ENCODE measurements at places on chromosomes 3 and 15. TPM values are rescaled to one million over a fixed set of nuclear protein-coding genes. Genes with fewer than 3 reads are reported as not detected.

DNA sequence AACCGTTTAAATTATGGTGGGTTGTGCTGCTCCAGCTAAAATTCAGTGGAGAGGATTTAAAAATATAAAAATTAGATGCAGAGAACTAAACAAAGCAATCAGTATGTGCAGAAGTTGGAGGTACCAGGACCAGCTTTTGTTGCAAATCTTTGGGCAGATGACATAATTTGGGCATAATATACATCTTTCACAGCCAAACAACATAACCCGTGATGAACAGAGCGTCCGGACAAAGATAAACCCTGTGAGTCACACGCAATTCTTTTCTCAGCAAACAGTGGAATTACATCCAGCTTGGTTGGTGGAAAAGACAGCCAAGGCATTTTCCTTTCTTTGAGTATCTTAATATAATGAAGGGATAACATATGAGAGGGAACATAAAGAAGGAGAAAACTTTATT is 419.4 kb upstream of the ADAMTS9 start:
- DNase-seq = no peak

GRCh38 chr3:13884851-13885703 is 5.2 kb upstream of the WNT7A start:
- DNase-seq = no peak

- DNase-seq = no peak
These were observed 17.8 kb downstream of the GCSAM start for GRCh38 chr3:112115161-112115739.

- DNase-seq = no peak
These were observed 708 bp downstream of the ESYT3 start for GRCh38 chr3:138434875-138435772.

DNA sequence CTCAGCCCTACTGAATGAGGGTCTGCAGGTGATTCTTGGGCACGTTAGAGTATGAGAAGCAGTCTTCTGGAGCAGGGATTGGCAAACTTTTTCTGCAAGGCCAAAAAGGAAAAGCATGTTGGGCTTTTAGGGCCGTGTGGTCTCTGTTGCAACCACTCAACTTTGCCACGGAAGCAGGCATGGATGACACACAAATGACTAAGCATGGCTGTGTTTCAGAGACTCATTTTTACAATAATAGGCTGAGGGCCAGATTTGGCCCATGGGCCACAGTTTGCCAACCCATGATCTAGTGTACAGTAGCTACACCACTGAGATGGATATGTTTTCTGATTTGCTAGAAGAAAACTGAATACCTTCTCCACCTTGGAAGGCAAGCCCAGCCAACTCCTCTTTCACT is 66.1 kb upstream of the PRICKLE2 start:
- no peak for DNase-seq

GRCh38 chr3:105347625-105348302 is 18.9 kb upstream of the ALCAM start:
- DNase-seq = no peak

DNA sequence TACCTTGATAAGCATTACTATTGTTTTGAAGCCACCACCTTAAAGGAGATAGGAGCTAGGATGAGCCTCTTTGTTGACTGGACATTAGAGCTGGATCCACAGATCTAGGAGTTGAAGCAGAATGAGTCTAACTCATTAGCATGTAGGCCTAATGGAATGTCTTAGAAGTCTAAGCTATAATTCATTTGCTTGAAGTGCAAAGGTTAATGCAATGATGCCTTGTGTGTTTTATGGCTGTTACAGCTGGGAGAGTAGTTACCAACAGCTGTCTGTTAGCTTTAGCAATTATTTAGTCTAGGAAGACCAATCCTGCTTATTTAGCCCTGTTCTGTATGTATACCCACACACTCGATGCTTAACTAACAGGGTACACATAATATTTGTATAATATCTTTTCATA is 419.3 kb downstream of the TUSC7 start:
- DNase-seq = no peak

- DNase-seq = peak; percentile 78
These were observed 90.7 kb downstream of the C3orf70 start for GRCh38 chr3:185062191-185062590.

- no peak for DNase-seq
These were observed 42.8 kb downstream of the ALDH1L1 start for GRCh38 chr3:126137490-126138130.

DNA sequence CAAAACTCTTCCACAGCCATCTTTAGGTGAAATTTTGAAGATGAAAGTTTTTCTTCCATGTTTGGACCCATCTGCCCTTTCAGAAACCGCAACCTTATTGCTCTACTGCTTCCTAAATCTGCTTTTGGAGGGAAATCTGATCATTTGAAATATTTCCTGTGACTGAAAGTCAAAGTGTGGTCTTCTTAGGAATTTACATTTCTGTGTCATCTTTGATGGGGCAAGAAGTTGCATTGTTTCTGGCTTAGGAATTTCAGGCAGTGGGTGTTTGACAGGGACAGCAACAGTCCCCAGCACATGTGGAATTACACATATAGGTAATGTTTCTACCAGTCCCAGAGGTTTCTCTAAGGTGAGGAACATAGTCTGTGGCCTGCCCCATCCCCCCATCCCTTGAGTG is 5.3 kb upstream of the TYRO3 start:
- DNase-seq = no peak

DNA sequence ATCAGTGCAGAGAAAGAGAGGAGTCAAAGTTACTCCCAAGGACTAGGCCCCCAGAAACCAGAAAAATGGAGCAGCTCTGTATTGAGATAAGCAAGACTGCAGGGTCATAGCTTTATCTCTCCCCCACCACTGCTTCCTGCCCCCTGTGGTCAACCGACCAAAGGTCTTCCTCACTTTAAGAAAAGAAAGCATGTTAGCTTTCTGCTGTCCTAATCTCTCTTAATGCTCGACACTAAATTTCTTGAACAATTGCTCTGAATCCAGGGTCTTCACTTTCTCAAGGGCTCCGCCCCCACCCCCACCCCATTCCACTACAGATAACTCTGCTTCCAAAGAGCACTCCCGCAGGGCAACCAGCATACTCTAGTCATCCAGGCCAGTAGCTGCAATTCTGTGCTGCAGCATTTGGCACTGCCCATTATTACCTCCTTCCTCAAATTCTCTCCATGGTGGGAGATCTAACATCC is 31.9 kb downstream of the TNIK start:
- no peak for DNase-seq

DNA sequence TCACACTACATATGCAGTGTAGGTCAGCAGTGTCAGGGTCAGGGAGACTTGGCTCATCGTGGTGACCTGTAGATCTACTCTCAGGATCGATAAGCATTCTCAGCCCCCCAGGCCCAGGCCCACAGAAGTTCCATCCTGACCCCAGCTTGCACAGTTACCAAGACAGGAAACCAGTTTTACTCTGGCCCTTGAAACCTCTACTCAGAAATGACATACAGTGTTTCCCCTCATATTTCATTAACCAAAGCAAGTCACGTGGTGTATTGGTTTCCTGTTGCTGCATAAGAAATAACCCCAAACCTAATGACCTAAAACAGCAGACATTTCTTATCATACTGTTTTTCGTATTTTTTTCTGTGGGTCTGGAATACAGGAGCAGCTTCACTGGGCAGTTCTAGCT is 242.2 kb downstream of the SLCO3A1 start:
- DNase-seq = no peak

DNA sequence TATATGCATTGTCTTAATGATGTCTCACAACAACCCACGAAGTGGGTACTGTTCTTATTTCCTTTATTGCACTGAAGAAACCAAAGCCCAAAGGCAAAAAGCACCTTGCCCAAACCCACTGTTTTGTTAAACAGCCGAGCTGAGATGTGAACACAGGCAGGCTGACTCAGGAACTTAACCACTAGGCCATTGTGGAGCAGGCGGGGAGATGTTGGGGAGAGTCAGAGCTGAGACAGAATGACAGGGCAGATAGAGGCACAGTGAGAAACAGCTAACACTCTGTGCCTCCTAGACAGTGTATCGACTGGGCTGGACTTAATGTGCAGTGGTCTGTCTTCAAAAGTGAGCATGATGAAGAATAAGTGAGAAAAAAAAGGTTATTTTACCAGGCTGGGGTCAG is 56.5 kb downstream of the RPLP1 start:
- no peak for DNase-seq

DNA sequence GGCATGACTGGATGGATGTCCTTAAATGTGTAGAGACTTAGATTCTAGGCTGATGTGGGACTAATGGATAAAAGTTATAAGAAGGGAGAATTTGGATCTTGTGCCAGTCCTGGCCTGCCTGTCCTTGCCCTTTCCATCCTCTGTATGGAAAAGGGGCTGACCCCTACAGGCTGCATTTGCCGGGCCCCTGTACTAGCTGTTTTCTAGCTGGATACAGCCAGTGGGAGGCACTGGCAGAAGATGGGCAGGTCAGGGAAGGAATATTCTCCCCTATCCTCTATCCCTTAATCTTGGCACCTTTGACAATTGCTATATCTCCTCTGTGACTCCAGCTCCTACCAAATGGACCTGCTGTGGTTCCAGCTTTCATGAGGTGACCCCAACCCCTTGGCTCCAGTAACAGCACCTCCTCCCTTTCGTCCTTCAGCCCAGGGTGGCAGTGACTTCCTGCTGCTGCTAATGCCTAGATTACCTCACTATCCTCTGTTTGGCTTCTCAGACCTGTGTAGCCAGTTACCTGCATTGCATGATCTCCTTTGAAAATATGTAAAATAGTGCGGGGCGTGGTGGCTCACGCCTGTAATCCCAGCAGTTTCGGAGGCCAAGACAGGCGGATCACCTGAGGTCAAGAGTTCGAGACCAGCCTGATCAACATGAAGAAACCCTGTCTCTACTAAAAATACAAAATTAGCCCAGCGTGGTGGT is 6.2 kb upstream of the TNFAIP8L3 start:
- no peak for DNase-seq

DNA sequence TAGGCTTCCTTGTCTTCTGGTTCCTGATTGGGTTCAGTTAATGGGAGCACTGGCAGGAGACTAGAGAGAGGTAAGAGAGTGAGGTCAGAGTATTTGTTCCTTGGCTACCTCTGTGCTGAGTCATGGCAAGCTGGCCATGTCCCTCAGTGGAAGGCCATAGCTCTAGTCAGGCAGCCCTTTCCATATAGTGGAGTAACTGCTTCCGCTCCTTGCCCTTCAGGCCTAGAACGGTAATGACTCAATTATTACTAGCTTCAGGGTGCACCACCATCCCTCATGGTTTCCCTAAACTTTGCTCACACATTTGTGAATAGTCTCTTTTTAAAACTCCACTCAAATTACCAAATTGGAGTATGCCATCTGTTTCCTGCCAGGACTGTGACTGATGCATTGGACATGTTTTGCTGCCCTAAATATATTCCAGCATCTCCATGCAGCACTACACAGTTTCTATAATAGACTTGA is 10.5 kb upstream of the ANO10 start:
- peak; percentile 10 for DNase-seq

DNA sequence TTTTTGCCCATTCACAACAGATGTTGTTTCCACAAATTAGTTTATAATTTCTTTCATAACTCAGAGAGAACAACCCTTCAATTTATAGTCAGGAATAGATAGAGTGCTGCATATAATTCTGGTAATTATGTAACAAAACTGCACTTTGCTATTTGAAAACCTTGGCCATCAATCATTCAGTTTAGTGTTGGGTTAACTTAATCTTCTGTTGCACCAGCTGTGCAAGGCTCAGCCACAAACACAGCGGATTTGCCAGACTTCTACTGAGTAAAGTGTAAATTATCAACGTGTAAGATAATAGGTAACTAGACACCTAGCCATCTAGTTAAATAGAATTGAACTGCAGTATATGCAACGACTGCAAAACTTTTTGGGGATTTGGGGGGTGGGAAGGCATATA is 1064.3 kb upstream of the EPHA6 start:
- no peak for DNase-seq

DNA sequence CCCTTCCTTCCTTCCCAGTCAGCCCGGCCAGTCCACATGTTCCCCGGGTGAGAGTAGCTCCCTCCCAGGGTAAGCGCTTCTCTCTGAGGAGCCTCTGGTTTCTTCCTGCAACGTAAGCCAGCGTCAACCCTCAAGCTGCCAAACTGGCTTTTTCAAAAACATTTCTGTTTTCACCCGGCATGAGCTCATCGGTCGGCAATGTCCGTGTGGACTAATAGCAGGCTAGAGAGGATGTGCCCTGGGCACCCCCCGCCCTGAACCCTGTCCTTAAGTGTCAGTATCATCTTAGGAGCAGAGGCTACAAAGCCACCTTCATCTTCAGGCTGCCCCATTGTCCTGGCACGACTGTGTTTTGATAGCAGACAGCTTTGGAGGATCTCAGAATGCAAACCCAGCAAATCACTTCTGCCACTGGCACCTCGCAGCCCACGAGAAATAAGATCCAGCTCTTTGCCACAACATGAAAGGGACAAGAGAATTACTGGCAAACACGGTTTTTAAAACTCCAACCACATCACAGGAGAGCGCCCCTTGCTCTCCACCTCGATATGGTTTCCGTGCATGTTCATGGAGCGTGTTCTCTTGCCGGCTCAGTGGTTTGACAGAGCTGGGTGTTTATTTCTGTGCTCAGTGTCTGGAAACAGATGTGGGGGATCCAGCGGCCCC is 9.9 kb downstream of the ALDH1A3 start:
- peak; percentile 26 for DNase-seq

DNA sequence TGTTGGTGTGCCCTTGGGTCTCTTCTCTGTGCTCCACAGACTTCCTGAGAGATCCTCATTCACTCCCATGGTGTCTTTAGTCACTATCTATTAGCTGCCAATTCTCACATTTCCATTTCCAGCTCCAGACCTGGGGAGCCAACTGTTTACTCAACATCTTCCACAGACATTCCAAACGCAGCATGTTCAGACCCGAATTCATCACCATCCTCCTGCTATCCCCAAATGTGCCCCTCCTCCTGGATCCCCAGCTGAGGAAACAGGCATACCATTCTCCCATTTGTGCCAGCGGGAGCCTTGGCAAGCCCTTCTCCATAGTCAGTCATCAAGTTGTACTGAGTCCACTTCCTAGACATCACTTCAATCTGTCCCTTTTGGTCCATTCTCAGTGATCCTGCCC is 67.1 kb downstream of the TAMM41 start:
- no peak for DNase-seq

DNA sequence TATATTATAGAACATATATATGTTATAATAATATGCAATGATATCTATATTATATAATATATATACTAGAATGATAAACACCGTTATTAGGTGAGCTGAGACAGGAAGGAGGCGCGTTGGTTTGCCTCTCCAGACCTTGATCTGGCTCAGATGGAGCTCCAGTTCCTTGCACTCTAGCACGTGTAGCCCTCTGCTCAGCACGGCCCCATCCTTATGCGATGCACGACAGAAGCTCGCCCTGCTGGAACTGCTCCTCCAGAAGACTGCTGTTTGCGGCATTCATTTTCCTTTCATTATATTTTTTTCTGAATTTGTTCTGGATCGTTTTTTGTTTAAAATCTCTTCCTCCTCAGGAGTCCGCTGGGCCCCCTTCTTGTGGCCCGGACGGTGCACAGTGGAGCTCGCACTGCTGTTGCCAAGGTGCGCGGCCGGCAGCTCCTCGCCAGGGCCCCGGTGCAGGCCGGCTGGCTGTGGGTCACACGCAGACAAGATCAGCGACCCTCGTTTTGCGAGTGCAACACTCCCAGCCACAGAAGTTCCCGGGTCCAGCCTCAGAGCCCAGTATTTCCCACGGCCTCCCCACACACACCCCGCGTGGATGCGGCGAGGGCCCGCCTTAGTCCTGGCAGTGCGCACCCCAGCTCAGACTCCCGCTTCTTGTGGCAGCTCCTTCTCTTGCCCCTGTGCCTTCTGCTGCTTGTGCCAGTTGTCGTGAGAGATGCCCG is 112.2 kb downstream of the CHL1 start:
- DNase-seq = no peak

The PLS1 gene
- polyA plus RNA-seq = 0.39 TPM

The AQP9 gene
- 0.28 TPM for polyA plus RNA-seq

The C3orf20 gene
- polyA plus RNA-seq = 0.19 TPM

The RARRES1 gene
- polyA plus RNA-seq = 2.5 TPM

The MOBP gene
- not detected for polyA plus RNA-seq
